ENCODE measurements at places on chromosomes 7 and 10.

DNA sequence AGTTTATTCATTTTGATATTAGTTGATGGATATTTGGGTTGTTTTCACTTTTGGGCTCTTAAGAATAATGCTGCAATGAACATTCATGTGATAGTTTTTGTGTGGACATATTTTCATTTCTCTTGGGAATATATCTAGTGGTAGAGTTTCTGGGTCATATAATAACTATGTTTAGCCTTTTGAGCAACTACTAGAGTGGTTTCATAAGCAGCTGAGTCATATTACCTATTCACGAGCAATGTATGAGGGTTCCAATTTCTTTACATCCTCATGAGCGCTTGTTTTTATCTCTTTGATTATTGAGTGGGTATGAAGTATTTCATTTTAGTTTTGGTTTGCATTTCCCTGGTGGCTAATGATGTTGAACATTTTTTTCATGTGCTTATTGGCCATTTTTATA is 182.6 kb downstream of the PON1 start:
- DNase-seq, result no peak

DNA sequence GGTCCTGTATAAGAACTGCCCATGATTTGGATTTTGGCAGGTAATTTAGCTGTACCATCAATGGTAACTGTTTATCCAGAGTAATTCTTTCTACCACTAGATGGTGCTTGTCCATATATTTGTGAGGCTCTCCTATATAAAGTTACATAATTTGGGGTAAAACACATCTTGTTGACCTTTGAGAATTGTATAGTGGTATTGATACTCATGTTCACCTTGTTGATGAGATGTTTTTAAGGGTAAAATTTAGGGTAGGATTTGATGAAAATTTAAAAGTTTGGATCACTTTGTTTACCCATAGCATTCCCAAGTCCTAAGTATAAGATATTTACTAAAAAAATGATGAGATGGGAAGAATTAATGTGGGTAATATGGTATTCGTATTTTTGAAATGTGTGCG is 31.6 kb downstream of the ST7 start:
- DNase-seq, result no peak

GRCh38 chr7:75921479-75921878 is 6.5 kb downstream of the POR start:
- no peak for DNase-seq

DNA sequence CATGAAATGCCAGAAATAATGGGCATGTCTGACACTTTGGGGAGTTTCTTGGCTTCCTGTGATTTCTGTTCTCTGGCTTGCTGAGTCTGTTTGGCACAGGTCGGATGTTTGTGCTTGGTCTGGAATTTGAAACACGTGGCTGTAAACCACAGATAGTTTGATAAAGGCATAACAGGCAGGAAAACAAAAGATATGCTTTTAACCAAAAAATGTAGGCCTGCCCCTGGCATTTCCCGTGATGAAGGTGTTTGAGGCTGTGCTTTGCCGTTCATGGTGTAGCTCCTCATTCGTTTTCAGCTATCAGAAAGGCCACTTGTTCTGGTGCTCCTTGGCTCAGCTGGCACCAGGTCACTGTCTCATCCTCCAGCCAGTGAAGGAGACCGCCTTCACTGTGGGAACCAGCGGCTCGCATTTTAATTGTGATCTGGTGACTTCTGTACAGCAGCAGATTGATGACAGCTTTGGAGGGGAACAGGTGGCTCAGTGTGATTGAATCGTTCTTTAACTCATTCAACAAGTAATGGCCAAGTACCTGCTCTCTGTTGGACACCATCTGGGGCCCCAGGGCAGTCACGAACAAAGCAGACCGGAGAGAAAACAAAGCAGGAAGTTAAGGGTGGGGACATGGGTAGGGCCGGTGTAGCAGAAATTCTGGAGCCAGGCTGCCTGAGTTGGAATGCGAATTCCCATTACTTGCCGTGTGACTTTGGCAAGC is 111.5 kb downstream of the CCNY start:
- DNase-seq, result no peak

DNA sequence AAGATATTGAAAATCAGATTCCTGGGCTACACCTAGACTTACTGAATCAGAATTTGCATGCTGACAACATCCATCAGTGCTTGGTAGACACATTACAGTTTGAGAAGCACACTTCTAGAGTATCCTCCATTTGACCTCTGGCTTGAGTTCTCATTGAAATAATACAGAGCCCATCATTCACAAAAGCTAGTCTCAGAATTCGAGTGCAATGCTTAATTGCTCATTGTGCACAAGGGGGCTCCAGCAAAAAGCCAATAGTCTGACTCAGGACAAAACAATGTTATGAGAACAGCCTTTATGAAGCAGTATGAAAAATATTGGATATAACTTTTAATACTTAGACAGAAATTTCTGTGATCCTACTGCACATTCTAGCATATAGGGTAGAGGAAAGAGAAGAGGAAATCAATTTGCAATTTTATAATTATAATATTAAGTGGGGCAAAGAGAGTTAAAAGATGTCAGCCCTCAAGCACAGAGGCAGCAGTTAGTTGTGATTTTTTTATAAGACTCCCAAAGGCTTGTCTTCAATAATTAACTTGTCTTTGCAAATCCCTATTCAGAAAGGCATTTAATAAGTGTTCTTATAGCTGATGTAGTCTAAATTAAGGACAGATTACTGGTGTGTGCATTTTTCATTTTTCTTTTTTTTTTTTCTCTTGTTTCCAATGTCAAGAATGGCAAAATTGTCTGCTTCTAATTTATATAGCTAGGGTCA is 105.8 kb upstream of the ANK3 start:
- no peak for DNase-seq

DNA sequence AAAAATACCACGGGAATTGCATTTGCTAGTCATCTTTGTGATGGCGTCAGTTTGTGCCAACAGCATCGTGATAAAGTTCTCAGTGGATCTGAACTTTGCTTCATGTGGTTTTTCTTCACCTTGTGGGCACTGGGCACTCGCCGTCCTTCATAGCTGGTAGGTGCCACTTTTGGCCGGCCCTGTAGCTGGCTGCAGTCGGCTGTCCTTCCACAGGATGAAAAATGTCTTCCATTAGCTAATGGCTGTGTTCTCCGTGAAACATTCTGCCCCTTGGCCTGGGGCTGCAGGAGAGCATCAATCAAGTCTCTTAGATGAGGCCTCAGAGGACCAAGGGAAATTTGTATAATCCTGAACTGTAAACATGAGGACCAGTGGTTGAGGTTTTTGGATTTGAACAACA is 145.3 kb downstream of the DYNC1I1 start:
- DNase-seq, result no peak

GRCh38 chr7:112206991-112207592 is 597 bp downstream of the ZNF277 start:
- DNase-seq, result no peak

DNA sequence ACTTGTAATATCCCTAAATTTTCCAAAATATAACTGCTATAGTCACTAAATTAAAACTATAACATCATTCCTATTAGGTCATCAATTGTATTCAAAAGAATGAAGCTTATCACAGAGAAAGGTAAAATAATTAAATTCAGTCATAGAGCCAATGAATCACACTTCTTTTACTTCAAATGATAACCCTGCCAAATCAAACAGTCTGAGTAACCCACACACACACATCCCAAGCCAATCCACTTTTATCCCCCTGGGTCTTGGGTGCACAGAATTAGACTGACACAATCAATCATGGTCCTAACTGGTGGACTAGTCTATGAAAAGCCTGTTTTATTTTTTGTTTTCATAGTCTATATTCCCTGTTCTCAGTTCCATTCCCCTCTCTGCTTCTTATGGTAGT is 25.6 kb downstream of the CTNNA3 start:
- no peak for DNase-seq

DNA sequence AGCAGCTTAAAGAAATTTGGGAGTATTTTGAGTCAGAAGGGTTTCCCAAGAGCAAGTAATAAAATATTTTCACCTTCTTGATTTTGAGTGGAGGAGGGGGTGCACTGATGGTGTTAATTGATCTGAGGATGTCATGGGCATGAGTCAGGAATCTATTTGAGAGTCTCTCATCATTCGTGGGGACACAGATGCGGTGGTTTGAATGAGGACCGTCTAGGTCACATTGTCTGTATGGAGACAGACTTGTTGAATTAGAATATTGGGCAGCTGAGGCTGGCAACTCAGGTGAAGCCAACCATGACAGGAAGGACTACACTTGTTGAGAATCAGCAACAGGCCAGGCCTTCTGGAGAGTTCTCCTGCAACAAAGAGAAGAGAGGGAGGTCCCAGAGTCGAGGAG is 127.0 kb downstream of the INSYN2A start:
- no peak for DNase-seq

DNA sequence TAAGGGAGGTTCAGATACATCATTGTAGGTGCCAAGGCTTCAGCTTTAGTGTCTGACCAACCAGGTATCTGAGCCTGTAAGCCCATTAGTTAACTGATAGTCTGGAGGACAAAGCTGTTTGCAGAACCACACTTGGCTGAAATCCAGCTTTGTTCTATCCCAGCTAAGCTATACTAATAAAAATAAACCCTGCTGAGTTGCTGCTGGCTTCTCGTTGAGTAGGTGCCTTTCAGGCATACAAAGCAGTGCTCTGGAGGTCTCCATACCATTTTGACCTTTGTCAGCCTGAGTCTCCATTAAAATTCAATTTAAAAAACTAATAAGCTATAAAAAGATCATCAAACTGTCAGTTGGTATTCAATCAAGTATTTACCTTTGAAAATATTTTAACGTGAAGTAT is 22.0 kb downstream of the CDCA7L start:
- no peak for DNase-seq

- DNase-seq, result no peak
Observed at GRCh38 chr10:108696792-108697477, 1226.4 kb downstream of the XPNPEP1 start.

DNA sequence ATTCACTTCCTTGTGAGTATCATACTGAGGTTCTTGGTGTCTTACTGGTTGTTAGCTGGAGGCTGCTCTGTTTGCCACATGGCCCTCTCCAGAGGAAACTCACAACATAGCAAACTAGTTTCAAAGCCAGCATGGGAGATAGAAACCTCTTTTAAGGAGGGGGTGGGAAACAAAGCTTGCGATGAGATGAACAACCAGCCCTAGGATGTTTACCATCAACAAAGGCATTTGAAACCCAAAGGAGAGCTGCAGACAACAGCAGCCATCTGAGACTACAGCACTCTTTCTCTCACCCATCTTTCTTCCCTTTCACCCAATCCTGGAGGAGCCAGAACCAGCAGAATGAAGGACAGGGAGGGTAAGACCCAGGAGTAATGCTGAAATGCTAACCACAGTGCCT is 182.1 kb downstream of the NEBL start:
- DNase-seq, result no peak

GRCh38 chr10:113491967-113492565 is 60.8 kb upstream of the HABP2 start:
- DNase-seq, result no peak

- no peak for DNase-seq
Observed at GRCh38 chr10:75723319-75723980, 292.0 kb downstream of the LRMDA start.

GRCh38 chr10:119625570-119626280 is 25.5 kb upstream of the BAG3 start:
- no peak for DNase-seq

GRCh38 chr7:36016648-36017047 is 136.4 kb upstream of the EEPD1 start:
- DNase-seq, result no peak

DNA sequence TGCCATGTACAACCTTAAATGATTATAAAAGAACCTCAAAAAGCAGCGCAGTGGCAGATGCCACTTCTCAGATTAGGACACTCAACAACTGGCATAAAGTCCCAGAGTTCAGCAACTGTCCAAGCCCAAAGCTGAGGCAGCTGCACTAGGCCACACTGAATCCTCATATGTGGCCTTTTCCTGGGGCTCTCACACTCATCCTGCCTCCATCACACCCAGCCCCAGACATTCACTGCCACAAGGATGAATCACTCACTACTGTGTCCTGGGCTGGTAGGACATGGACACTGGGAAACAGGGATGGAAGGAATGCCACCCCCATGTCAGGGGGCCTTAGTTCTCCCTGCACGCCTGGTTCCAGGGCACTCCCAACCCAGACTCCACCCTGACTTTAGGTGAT is 547.7 kb downstream of the TNS3 start:
- DNase-seq, result no peak

DNA sequence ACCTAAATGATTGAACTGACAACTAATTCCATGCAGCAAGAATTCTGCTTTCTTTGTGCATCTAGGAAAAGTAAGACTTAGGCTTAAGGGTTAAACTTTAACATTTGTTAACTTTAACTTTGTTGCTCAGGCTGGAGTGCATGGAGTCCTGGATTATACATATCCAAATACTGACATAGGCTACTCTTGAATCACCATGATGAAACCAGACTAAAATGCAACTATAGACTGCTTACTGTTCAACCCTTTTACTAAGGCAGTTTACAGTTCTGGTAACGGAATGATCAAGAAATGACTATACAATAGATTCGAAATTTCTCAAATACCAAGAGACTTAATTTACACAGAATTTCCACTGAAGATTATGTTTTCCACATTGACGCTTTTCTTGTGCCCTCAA is 52.0 kb downstream of the PUS7 start:
- no peak for DNase-seq

- no peak for DNase-seq
Observed at GRCh38 chr7:53485354-53485753, 449.9 kb downstream of the POM121L12 start.

DNA sequence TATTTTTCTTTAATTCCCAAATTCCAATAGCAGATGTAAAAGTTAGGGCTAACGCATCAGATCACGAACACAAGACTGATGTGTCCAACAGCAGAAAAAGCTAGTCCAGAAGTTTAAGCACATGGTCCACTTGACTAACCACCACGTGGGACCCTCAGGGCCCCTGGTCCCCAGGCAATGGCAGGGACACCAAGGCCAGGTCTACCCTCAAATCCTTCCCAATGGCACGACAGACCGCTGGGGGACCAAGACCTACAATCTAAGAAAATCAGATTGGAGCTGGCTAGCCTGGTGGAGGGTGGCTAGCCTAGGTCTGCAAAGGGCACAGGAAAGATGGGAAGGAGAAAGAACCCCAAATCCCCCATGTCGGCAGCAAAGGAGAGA is 1.5 kb downstream of the GIGYF1 start:
- DNase-seq, result no peak

DNA sequence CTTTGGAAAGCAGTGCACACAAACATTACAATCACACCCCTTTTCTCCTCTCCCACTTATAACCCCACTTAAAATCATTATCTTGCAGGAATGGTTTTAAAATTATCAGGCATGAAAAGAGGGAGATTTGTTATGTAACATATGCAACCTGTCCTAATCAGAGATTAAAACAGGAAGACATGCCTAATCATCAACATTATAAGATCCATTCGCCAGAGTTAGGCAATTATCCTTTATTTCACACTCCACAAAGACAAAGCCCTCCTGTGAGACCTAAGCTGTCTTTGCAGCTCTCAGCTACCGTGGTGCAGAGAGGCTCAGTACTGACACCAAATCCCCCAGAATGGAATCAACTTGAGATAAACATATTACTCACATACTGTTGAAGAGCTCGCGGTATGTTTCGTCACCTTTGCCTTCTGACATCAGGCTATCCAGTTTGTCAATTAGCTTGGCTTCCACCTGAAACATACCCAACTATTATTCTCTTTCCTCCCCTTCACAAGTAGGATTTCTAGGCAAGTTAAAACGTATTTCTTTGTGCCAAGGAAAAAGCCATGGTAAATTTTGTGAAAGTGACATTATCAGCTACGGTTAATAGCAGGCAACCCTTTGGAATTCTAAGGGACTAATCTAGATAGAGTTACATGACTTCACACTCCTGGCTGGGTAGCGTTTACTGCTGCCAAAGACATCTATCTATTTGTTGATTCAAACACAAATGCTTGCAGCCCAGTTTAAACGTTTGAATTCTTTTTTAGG is 226.2 kb upstream of the IMMP2L start:
- no peak for DNase-seq

All from activated CD8-positive, alpha-beta memory T cell treated with anti-CD3 and anti-CD28 coated beads for 1 hour (primary cell).